Stimulated activated CD8-positive, alpha-beta memory T cell treated with anti-CD3 and anti-CD28 coated beads, Interleukin-7, amount 100 ng/mL, for 24 hours (primary cell): ENCODE measurements at places on chromosomes 6 and 20.

- DNase-seq, result no peak
Measured at GRCh38 chr6:82195619-82196018, 51.9 kb downstream of the IBTK start.

GRCh38 chr20:62949153-62949821 lies 3.2 kb upstream of the SLC17A9 start:
- no peak for DNase-seq

DNA sequence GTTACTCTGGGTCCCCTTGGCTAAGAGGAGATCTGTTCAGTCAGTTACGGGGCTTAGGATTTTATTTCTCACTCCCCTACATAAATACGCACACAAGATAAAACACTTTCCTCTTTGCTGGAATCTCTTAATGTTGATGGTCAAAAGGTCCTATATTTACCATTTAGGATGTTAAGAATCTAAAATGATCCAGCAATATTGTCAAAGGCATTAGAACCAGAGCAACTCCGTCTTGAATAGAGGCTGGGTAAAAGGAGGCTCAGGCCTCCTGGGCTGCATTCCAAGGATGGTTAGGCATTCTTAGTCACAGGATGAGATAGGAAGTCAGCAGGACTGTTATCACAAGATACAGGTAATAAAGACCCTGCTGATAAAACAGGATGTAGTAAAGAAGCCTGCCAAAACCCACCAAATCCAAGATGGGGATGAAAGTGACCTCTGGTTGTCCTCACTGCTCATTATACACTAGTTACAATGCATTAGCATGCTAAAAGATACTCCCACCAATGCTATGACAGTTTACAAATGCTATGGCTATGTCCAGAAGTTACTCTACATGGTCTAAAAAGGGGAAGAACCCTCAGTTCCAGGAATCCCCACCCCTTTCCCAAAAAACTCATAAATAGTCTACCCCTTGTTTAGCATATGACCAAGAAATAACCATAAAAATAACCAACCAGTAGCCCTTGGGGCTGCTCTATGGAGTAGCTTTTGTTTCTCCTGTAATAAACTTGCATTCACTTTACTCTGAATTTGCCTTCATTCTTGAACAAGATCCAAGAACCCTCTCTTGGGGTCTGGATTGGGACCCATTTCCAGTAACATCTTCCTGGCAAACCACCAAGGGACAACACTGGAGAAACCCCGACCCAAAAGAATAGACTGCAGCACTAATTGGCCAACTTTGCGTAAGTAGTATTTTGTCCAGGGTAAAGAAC lies 107.5 kb downstream of the DTNBP1 start:
- no peak for DNase-seq

- no peak for DNase-seq
Measured at GRCh38 chr6:154164397-154164796, 125.4 kb downstream of the OPRM1 start.

GRCh38 chr20:32894026-32894483 lies 35.3 kb downstream of the EFCAB8 start:
- no peak for DNase-seq

DNA sequence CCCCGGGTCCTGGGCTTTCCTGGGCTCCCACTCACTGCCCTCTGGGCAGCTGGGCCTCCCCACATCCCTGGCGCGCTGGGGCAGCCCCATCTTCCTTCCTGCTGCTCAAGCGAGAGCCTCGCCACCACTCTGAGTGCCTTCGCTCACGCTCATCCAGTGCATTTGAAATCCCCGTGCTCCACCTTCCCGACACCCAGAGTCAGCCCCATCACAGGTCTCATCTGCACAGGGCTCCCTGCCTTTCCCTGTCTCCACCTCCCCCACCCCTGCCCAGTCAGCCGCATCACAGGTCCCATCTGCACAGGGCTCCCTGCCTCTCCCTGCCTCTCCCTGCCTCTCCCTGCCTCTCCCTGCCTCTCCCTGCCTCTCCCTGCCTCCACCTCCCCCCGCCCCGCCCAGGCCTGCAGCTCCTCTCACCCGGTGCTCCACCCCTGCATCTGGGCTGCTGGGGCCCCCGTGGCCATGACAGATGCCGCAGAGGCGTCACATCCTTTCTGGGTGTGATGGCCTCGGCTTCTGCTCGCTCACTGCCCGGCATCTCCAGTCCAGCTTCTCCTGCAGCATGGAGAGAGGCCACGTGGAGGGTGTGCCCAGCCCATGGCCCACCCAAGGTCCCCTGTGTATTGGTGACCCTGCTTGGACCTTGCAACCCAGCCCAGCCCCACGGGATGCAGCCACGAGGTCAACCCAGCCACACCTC lies 9.0 kb upstream of the BHLHE23 start:
- no peak for DNase-seq

- no peak for DNase-seq
Measured at GRCh38 chr6:14001329-14002012, 76.7 kb downstream of the RNF182 start.

- no peak for DNase-seq
Measured at GRCh38 chr6:135861189-135861588, 9.7 kb downstream of the PDE7B start.
